ENCODE measurements at places on chromosomes 5 and 9.

DNA sequence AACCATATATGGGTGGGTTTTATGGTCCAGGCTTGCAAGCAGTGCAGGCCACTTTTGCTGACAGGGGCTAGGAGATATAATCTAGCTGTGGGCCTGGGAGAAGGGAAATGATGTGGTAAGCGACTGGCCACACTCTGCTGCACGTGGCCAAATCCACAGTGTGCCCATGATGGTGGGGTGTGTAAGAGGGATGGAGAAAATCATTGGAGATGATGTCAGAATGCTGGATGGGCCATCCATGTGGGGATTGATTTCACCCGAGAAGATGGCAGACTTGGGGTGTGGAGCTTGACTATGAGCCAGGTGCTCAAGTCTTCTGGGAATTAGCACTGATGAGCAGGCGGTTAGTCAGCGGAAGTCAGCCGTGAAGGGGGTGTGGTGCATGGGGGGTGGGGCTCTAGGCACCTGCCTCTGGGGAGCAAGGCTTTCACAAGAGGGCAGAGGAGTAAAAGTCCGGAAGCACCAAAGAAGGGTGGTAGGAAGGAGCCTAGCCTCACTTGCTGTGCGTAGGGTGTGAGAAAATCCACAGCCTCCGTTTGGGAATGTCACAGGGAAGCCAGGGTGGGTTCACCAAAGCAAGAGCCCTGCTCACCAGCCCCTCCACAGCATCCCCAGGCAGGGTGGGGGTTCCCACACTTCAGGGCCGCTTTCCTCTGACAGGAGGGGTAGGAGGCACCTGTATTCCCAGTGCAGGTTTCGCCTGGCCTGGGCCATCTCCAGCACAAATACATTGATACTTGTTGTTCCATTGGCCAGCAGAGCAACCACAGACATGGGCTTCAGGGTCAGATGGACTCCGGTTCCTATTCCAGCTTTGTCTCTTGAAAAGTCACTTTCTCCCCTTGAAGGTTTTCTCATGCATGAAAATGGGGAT is 44.5 kb upstream of the ANGPTL2 start:
- DNase-seq: peak; percentile 48

DNA sequence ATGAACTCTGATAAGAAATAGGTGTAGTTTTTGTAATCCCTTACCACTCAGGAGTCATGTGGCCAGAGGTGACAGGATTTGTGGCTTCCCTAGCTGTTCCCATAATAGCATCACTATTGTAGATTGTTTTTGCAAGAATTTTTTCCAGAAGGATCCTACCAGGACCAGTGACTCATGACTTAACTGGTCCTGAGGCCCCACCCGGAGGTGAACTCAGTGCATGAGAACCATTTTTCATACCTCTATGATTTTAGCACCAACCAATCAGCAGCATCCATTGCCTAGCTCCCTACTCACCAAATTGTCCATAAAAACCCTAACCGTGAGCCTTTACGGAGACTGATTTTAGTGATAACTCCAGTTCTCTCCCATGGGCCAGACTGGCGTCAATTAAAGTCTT is 484.8 kb downstream of the PSAT1 start:
- no peak for DNase-seq

DNA sequence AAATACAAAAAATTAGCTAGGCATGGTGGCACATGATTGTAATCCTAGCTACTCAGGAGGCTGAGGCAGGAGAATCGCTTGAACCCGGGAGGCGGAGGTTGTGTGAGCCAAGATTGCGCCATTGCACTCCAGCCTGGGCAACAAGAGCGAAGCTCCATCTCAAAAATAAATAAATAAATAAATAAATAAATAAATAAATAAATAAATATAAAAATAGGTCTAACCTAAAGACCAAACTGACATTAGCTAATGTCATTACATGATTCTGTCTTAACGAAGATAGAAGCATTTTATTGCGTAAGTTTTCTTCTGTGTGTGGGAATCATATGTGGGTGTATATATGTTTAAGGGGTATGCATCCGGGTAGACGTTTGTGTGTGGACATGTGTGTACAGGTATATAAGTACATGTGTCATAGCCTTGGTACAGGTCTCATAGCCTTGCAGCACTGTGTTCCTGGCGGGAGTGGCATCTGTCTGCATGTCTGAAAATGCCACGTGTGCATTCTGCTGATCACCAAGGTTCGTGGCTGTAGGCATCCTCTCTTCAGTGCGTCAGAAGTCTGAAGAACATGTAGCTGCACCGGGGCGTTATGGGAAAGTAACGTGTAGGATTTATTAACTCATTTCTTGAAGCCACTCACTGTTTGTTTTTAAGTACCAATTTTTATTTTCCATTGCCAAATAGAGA is 298.1 kb downstream of the NR3C1 start:
- no peak for DNase-seq

GRCh38 chr5:153601377-153601776 is 110.9 kb downstream of the GRIA1 start:
- no peak for DNase-seq

GRCh38 chr5:131511934-131512333 is 123.1 kb downstream of the RAPGEF6 start:
- DNase-seq: no peak
